ENCODE measurements at places on chromosomes 2 and 18.

DNA sequence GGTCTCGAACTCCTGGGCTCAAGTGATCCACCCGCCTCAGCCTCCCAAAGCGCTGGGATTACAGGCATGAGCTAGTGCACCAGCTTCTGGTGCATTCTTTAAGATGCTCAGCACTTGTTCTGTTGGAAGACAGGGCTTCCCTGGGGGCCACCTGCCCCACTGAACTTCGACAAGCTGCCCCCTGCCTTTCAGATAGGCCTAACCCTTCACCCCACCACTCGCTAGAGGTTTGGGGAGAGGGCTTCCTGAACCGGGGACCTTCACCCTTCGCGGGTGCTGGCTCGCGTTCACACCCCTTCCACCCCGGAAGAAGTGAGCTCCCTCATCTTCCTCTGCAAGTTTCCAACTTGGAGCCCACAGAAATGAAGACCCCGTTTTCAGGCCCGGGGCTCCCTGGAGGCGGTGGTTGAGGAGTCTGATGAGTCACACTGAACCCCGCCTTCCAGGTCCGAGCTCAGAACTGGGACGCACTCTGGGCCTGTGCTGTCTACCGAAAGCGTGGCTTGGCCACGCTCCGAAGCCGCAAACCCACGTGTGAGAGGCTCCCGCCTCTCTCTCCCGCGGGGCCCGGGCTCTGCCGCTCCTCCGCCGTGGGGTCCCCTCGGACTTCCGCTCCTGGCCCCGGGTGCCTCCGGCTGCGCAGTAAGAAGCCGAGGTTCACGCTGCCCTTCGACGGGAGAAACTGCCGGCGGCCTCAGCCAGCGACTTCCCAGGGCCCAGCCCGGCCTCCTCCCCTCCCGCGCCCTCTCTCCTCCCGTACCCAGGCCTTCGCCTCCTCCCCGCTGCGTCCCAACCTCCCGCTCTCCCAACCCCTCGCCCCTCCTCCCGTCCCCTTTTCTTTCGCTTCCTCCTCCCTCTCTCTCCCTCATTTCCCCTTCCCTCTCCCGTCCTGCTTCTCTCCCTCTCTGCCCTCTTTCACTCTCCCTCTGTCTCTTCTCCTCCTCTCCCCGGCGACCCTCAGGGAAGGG is 47.5 kb upstream of the SP3 start:
- no peak for DNase-seq

DNA sequence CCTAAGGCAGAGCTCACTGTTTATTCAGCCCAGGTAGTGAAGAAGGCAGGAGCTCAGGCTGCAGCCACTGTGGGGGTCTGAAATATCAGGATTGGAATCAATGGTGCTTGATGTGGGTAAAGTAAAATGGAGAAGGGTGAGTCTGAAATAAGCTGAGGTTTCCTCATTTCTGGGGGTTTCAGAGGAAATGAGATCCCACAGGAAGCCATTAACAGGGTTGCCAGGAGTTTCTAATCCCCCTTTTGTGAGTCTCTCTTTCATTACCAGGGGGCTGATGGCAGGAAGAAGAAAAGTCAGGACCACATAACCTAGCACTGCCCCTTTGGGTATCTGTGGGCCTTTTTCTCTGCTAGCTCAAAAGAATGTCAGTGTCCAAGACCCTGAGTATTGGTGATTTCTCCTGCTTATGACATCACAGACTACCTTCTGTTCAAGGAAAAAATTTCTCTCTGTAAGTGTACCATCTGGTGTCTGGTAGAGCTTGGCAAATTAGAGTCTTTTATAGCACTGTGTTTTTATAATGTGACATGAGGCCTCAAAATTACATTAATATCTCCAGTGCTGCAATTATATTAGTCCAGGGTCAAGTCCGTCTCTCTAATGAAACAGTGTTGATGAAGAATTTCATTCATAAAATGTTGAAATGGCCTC is 56.0 kb downstream of the LBH start:
- DNase-seq = no peak

GRCh38 chr2:44801841-44802776 is 139.4 kb upstream of the SIX3 start:
- DNase-seq = no peak

DNA sequence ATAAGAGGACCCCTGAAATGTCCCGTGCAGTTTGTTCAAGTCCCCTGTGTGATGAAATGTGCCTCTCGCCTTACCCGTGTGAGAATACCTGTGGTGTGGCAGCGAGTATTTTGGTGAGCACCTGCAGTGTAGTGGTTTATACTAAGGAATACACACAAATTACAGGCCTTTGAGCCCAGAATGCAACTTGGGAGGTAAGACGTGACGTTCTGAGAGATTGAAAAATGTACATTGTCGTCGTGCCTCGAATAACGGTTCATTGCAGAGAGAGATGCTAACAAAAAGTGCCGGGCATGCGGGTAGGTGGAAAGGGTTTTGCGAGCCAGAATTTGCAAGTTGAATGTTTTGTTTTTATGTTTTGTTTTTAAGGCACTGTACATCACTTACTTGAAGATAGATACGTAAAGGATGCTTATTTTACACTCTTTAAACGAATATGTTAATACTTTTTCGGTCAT is 867 bp downstream of the RBBP8 start:
- no peak for DNase-seq

GRCh38 chr18:74547860-74548259 is 13.6 kb downstream of the CNDP1 start:
- DNase-seq = no peak

- no peak for DNase-seq
Observed at GRCh38 chr18:69469444-69469919, 68.8 kb downstream of the DOK6 start.

- no peak for DNase-seq
Observed at GRCh38 chr2:84317135-84317534, 141.9 kb downstream of the SUCLG1 start.

GRCh38 chr2:201447086-201447485 is 4.2 kb downstream of the TRAK2 start:
- no peak for DNase-seq

DNA sequence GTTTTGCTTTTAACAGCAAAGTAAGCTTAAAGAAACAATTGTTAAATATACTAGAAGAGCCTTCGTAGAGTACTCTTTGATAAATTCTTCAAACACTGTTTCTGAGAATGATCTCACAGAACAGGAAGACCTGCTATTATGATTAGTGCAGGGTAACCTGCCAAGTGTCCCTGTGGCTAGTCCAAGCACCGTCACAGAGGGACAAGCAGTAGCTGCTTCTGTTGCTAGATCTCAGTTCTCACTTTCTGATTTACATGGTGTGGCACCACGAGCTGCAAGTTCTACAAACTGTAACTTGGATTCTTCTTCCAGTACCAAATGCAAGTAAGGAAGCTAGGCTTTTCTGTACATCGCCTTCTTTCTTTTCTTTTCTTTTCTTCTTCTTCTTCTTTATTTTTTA is 121.5 kb downstream of the PIEZO2 start:
- no peak for DNase-seq

Measured in iPS DF 6.9 (cell line).